MCF 10A (cell line): ENCODE measurements at places on chromosomes 1 and 21.
A peak's percentile ranks its signal among the peaks of the same experiment; 100 is the strongest.

DNA sequence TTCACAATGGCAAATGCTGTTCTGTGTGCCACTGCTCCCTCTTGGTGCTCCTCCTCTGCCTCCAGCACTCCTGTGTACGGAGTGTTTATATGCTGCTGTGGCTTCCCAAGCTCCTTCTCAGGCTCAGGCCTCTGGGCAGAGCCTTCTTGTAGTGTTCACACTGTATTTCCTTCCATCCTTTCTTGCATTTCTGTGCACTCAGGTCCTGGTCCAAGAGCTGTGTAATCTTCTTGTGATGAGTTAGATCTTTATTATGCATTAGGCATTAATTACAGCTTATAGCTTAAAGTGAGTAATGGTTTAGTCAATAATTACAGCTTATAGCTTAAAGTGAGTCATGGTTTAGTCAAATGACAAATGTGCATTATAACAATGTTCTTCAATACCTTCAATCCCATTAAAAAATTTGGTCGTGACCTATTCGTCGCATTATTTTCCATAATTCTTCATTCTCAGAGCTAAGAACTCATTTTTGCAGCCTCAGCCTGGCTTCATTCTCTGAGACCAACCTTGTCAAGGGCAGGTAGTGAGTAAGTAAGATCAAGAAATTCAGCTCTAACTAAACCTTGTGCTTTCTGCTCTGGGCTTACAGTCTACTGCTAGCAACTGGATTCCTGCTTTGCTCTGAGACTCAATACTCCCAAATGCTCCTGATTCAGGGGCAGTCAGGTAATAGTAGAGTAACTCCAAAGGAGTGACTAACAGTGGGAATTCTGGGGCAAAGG is 154.5 kb upstream of the SPAG17 start:
- H3K27ac ChIP-seq, result no peak overlapping the region
- H3K36me3 ChIP-seq, result no peaks in the 10 kb centered on the region
- no peak for DNase-seq
- H3K4me3 ChIP-seq, result no peak overlapping the region
- H3K4me1 ChIP-seq, result peaks cover 37% of the 10 kb centered on the region

DNA sequence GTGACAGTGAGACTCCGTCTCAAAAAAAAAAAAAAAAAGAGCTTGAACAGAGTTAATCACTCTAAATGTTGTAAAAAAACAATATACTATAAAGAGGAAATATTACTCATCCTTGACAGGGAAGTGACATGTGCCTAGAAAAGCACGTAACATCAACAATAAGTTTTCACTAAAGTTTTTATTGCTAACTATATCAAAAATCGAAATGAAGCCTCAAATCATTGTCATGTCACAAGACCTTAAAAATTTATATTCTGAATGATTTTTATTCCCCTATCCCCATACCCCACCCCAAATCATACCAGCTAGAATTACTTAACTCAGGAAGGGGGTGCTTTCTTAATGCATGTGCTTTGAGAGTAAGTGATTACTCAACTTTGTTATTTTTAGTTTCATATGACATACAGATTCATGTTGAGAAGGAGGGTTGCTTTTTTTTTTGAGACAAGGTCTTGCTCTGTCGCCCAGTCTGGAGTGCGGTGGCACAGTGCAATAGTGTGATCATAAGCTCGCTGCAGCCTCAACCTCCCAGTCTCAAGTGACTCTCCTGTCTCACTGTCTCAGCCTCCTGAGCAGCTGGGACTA is 53.6 kb upstream of the MUTYH start:
- H3K36me3 ChIP-seq, result no peaks in the 10 kb centered on the region
- peak; percentile 65 for DNase-seq
- H3K4me1 ChIP-seq, result peaks cover 6% of the 10 kb centered on the region
- H3K4me3 ChIP-seq, result no peak overlapping the region
- no peaks in the 10 kb centered on the region for H3K27me3 ChIP-seq

DNA sequence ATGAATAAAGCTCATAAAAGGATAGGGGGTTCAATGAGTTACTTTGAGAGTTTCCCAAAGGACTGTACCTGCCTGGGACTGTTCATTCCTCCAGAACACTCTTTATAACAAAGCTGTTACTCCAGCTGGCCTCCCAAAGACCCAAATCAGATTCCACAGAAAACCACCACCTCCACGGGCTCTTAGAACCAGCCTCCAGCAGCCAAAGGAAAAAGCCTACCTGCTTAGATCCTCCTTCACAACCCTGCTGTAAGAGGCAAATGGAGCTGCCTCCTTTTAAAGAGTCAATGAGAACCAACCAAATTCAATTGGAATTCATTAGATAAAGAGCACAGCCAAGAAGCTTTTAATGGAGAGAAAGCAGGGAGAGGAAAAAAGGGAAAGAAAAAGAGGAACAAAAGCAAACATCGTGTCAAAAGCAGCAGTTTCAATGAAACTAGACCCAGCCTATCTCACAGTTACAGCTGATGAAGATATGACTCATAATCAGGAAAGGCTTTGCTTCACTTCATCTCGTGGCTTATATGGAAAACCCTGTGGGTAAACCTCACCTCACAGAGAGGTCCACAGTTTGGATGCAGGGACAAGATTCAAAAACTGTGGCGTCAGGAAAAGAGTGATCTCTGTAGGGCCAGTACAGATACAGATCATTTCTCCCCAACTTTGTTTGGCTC is 27.8 kb upstream of the FMO4 start:
- no peaks in the 10 kb centered on the region for H3K36me3 ChIP-seq
- peak; percentile 66 for DNase-seq
- peaks cover 8% of the 10 kb centered on the region for H3K4me1 ChIP-seq
- no peak overlapping the region for H3K27ac ChIP-seq

DNA sequence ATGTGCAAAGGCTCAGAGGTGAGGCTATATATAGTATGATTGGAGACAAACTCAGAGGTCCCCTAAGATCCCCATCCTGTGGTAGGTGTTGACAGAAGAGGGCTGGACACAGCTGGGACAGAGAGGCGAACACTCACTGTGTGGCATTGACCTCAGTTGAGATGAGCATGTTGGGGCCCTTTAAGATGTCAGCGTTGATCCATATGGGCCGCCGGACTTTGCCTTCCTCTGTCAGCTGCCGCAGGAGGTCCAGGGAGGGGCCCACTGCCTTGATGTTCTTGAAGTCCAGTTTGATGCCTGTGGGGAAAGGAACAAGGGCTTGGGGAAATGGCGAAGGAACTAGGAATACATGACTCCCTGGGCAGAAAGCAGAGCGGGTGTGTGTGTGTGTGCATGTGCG is 8.8 kb downstream of the FAM151A start:
- H3K4me1 ChIP-seq, result peaks cover 7% of the 10 kb centered on the region
- DNase-seq, result no peak
- H3K27ac ChIP-seq, result no peak overlapping the region
- no peak overlapping the region for H3K4me3 ChIP-seq

- peak overlapping the region; percentile 90 for H3K4me3 ChIP-seq
- peaks cover 44% of the 10 kb centered on the region for H3K4me1 ChIP-seq
- peak; percentile 57 for DNase-seq
- no peaks in the 10 kb centered on the region for H3K27me3 ChIP-seq
- H3K36me3 ChIP-seq, result peaks cover 13% of the 10 kb centered on the region
- H3K27ac ChIP-seq, result peak overlapping the region; percentile 97
Observed at GRCh38 chr1:154999571-155000410, 2.8 kb upstream of the ZBTB7B start.

- H3K27me3 ChIP-seq, result no peaks in the 10 kb centered on the region
- H3K4me1 ChIP-seq, result peaks cover 54% of the 10 kb centered on the region
- peak; percentile 80 for DNase-seq
- no peak overlapping the region for H3K4me3 ChIP-seq
- H3K27ac ChIP-seq, result peak overlapping the region; percentile 29
Observed at GRCh38 chr1:218480588-218481099, 135.5 kb downstream of the TGFB2 start.

DNA sequence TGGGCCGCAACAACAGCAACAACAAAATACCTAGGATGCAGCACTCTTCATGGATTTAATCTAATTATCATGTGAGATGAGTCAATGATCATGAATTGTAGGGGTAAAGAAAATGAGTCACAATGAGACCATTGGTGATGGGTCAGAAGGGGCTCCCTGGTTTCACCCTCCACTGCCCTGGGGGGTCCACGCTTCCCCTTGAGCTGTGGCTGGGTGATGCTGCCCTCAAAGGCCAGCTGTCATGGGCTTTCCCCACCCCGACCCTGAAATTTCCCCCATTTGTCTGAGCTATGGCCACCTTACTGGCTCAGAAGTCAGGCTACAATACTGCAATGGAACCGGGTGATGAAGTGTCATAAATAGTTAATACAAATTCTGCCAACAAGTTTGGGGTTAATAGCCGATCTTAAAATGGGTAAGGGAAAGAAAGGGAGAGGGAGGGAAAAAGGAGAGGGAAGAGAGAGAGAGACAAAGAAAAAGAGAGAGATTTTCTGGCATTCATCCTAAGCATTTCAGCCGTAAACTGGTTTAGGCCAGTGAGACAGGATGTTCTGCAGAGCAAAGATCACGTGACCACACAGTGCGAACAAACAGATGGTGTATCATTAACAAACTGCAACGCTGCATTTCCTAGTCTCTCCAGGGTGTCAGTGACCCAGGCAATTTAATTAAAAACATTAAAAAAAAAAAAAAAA is 143.4 kb upstream of the ERRFI1 start:
- no peaks in the 10 kb centered on the region for H3K36me3 ChIP-seq
- peak overlapping the region; percentile 38 for H3K4me3 ChIP-seq
- peak; percentile 77 for DNase-seq
- H3K4me1 ChIP-seq, result peaks cover 21% of the 10 kb centered on the region
- H3K27me3 ChIP-seq, result no peaks in the 10 kb centered on the region

GRCh38 chr1:209624558-209625549 is 27.4 kb downstream of the LAMB3 start:
- no peak for DNase-seq
- H3K27me3 ChIP-seq, result no peaks in the 10 kb centered on the region
- H3K36me3 ChIP-seq, result peaks cover 100% of the 10 kb centered on the region

DNA sequence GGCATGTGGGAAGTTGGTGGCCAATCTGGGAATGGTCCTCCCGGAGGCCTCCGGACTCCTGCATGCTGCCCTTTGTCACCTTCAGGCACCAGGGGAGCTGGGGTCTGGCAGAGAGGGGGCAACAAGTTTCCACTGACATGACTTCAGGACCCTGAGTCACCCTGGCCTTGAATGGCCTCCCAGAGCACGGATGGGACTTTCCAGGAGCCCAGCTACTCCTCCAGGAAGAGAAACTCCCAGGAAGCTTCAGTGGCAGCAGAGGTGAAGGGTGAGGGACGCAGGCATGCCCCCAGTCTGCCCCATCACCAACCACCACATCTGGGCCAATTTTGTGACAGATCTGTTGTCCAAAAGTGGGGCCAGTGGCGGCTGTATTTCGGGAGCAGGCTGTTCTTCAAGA is 55.9 kb upstream of the WASF2 start:
- DNase-seq, result no peak
- no peak overlapping the region for H3K27ac ChIP-seq
- peaks cover 28% of the 10 kb centered on the region for H3K4me1 ChIP-seq
- no peaks in the 10 kb centered on the region for H3K27me3 ChIP-seq
- H3K36me3 ChIP-seq, result peaks cover 43% of the 10 kb centered on the region

GRCh38 chr21:28263974-28264373 is 728.7 kb downstream of the LTN1 start:
- H3K4me3 ChIP-seq, result no peak overlapping the region
- H3K27ac ChIP-seq, result no peak overlapping the region
- no peak for DNase-seq
- no peaks in the 10 kb centered on the region for H3K4me1 ChIP-seq
- no peaks in the 10 kb centered on the region for H3K36me3 ChIP-seq

DNA sequence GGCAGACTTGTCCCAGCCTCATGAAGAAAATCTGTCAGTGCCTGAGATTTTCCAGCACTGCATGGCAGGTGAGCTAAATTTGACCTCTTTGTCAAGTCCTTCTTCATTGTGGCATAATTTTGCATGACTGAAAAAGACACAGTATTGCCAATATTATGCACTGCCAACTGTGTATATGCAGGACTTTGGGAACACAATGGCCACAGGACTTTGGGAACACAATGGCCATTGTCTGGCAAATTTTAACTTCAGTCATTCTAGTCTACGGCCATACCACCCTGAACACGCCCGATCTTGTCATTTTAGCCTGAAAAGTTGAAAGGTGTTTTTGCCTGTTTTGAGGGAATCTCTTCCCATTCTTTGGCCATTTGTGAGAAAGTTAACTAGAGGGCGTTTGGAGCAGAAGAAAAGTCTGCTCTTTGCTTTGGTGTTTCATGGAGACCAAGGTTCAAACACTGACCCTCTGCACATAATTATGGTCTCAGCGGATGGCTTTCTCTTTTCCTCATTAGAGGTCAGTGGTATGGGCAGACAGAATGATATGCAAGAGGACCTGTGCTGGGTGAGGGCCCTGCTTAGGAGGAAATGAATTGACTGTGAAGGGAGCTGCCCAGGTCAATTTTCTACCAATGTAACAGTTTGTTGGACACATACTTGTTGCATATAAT is 72.4 kb upstream of the NEK7 start:
- DNase-seq, result no peak
- H3K4me3 ChIP-seq, result no peak overlapping the region
- H3K36me3 ChIP-seq, result no peaks in the 10 kb centered on the region
- H3K27me3 ChIP-seq, result no peaks in the 10 kb centered on the region
- peaks cover 7% of the 10 kb centered on the region for H3K4me1 ChIP-seq

- H3K36me3 ChIP-seq, result peaks cover 57% of the 10 kb centered on the region
- no peak overlapping the region for H3K4me3 ChIP-seq
- H3K4me1 ChIP-seq, result peaks cover 7% of the 10 kb centered on the region
- no peak for DNase-seq
- no peaks in the 10 kb centered on the region for H3K27me3 ChIP-seq
Observed at GRCh38 chr21:33767236-33767635, 124.9 kb downstream of the ITSN1 start.

DNA sequence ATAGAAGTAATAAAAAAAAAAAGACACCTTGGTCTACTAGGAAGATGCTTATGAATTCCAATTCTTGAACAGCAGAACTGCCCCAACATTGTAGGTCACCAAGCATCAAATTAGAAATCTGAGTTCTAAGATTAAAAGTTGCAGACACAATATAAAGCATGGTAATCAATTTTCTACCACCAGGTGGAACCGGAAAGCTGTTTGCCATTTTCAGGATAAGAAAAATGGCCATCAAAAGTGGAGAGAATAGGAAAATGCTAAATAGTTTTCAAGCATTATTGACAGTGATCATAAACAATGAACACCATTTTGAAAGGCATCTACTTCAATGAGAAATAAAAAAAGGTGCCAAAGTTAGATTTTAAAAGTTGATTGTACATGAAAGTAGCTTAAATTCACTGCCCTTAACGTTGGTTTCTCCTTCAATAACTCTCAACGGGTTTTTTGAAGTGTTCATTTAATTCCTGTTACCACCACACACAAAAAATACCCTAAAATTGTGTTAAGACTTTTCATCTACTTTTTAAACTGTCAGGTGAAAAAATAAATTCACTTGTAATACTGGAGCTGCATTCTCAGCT is 252.9 kb downstream of the KCNT2 start:
- peak; percentile 62 for DNase-seq
- H3K27ac ChIP-seq, result no peak overlapping the region
- H3K27me3 ChIP-seq, result no peaks in the 10 kb centered on the region
- no peaks in the 10 kb centered on the region for H3K4me1 ChIP-seq
- no peaks in the 10 kb centered on the region for H3K36me3 ChIP-seq

- no peaks in the 10 kb centered on the region for H3K36me3 ChIP-seq
- no peak overlapping the region for H3K4me3 ChIP-seq
- H3K4me1 ChIP-seq, result peaks cover 12% of the 10 kb centered on the region
- no peak for DNase-seq
- no peaks in the 10 kb centered on the region for H3K27me3 ChIP-seq
- H3K27ac ChIP-seq, result peak overlapping the region; percentile 20
Observed at GRCh38 chr1:163877016-163877415, 555.3 kb downstream of the NUF2 start.
